ENCODE measurements at places on chromosomes 6 and 20.

DNA sequence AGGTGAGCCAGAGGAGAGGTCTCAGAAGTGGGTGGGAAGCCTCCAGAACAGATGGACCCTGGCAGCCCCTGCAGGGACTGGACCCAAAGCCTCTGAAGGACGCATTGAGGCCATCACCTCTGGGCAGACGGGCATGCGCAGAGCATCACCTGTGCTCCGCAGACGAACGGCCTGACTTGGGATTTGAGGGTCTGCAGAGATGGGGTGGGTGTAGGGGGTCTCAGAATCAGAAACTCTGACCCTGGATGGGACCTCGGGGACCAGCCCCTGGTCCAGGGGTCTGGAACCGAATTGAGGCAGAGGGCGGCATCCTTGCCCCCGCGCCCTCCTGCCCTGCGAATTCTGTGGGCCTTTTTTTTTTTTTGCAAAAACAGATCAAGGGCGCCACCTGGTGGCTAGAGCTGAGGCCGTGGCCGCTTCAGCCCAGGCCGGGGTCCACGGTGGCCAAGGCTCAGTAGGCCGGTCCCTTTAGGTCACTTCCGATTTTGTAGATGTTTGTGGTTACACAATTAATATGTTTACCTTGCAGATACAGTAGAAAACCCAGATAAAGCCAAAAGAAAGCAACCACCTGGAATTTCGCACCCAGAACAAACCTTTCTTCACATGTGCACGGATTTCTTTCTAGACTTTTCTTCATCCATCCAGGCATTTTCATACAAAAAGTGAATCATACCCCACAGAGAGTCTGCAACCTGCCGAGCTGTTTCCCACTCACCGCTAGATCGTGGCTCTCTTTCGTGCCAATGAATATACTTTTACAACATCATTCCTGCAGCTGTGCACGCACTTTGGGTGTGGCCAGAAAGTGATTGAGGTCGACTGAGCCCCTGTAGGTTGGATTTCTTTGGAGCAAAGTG is 25.9 kb downstream of the ZBP1 start:
- DNase-seq: peak; percentile 86

DNA sequence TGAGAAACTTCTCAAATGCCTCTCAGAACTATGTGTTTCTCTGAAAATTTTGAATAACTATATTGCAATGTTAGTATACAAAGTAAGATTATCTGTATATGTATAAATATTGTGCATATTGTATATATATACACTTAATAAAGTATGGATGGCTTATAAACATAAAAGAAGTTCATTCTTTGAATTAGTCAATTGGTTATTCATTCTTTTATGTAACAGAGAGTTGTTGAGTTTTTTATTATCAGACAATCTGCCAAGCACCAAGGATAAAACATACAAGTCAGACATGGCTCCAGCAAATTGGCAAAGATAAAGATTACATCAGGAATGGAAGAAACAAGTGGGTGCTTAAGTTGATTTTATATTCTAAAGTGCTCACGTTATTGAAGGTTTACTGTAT is 289.1 kb upstream of the EYS start:
- DNase-seq: no peak

DNA sequence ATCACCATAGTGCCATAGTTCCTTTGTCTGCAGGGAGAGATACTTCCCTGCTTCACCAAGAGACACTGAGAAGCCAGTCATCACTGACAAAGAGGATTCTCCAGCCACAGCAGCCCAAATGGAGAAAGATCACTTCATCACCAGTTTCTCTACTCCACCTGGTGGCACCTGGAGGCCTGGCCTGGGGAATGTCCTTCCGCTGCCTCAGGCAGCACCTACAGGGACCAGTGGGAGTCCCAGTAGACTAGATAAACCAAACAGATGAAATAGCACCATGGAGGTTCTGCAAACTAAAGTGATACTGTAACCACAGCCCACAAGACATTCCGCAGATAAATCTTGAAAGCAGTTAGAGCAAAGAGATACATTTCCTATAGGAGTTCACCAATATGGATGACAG is 266.5 kb downstream of the C6orf118 start:
- no peak for DNase-seq

DNA sequence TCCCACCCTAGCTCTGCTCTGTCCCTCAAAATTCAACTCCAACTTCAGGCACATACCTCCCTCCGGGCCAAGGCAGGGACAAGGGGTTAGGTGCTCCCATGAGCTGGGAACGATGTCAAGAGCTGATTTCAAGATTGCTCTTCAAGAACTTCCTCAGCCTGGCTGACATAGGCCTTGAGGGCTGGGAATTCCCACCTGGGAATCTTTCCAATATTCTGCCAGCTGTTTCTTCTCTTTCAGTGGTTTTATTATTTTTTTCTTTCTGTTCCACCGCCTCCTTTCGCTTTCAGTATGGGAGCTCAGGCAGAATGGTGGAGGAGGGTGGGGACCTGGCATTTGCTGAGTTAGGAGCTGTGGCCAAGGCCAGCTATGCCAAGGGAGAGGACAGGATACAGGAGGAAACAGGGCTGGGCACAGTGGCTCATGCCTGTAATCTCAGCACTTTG is 33.7 kb downstream of the SRSF3 start:
- peak; percentile 56 for DNase-seq

GRCh38 chr20:24667689-24668383 is 198.4 kb downstream of the SYNDIG1 start:
- no peak for DNase-seq

DNA sequence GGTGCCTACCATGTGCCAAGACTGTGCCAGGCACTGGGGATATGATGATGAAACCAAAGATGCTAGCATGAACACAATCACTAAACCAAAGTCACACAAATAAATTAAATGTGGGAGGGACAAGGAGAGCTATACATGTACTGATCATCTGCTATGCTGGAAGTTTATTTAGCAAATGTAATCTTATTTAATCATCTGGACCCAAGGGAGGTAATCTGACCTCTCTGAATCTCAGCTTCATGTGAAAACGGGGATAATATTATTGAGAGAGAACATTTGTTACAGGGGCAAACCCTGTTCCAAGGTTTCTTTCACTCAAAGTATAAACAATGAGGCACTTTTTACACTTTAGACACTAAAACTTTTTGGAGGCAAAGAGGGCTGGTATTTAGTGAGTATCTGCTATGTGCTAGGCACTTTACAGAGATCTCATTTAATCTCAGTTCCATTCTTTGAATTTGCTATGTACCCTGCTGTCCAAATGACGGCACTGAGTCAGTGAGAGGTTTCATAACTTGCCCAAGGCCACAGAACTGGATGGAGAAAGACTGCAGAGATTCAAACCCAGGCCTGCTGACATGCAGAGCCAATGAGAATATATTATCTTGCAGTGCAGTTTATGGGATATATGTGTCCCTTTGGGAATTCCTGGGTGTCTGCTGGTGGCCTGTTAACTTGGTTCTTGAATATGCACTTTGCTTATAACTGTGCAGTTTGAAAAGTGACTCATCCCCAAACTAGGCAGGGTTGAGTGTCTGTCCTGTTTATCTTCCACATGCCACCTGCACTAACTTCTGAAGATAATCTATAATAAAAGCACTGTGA is 3.3 kb upstream of the ASXL1 start:
- peak; percentile 31 for DNase-seq

GRCh38 chr6:82902290-82902689 is 163.4 kb downstream of the UBE3D start:
- DNase-seq: no peak

DNA sequence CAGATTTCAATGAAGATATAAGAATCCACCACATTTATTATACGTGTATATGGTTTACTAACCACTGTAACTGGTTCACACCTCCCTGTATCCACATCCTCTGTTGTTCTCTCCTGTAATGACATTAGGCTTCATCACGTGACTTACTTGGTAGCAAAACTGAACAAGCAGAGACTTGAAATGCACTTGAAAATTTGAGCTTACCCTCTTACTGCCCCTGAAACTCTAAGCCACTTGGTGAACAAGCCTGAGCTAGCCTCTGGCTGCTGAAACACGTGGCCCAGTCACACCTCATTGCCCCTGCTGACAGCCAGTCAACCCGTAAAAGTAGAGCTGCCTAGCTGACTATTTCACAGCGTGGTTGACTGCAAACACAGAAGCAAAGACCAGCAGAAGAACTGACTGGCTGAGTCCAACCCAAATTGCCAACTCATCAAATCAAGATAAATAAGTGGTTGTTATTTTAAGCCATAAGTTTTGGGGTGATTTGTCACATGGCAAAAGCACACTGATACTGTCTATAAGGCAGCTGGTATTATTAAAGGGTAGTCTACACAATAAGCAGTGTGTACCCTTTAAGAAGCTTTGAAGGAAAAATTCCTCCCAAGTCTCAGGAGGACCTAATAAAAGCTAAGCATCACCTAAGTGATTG is 109.0 kb downstream of the RALGAPA2 start:
- DNase-seq: no peak

DNA sequence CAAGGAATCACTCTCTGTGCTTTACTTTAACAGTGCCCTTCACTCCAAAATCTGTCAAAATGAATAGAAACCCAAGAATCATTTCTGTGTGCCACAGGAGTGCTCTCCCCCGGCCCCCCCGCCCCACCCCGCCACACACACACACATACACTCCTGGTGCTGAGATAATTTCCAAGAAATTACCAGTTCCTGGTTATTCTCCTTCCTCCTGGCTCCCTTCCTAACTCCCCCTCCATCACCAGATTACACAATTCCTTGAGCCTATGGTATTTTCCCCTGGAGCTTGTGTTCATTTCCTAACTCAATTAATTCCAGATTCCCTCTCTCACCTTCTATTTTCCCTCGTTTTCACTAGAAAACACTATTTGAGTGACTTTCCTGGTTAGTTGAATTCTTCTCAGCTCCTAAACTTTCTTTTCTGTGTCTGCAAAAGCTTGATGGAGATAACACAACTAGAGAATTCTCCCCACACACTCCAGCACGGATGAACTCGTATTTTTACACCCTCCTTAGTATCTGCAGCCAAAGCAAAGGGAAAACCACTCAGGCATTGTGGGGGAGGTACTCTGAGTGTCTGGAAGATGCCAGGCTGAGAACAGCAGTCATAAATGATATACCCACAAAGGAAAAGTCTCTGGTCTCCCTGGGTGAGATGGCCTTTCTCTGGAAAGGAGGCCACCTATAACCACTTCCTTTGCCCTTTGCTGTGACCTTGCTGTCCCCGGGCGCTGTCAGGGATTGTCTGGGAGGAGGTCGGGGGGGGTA is 1.9 kb upstream of the SLC24A3 start:
- peak; percentile 31 for DNase-seq

DNA sequence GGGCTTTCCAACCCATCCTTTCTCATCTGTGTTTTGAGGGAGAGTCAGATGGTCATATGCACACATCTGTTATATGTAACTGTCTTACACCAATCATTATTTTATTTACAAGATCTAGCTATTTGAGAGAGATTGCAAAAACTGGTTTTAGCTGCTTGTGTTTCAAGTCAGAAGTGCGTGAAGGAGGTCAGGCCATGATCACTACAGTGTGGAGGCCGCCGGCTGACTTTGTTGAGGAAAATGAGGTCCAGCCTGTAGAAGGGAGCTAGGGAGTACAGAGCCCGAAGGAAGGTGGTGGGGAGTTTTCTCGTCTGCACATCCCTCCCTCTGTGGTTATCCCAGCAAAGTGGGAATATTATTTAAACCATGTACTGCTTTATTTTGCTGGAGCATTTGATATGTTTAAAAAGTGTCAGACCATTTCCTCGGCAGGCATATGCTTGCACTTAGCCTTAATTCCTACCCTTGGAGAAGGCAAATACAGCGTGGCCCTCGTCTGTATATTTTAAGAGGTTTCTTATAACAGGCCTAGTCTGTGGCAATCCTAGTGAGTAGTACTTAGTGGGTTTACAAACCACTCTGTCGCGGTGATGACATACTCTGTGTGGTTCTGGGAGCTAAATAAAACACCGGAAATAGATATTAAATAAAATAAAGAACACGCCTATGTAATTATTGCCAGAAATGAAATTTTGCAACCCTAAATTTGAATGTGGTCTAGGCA is 95.6 kb downstream of the UST start:
- no peak for DNase-seq

GRCh38 chr6:124823240-124824111 is 138.8 kb upstream of the RNF217 start:
- no peak for DNase-seq

DNA sequence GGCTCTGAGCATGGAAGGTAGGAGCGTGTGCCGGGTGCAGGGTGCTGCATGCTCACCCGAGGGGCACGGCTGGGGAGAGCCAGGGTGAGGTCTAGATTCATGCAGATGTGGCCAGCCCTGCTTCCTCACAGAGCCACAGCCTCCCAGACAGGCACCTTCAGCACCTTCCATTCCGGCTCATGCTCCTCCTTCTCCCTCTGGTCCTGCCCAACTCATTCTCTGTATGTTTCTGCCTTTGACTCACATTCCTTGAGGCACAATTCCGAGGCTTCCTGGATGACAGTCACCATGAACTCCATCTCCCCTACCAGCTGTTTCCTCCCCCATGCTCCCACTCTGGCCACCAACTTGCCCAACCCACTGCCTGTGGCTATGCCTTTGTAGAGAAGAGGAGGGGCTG is 35.4 kb downstream of the DACT2 start:
- no peak for DNase-seq
